ENCODE measurements at places on chromosomes 6 and 20.
A peak's percentile ranks its signal among the peaks of the same experiment; 100 is the strongest.

DNA sequence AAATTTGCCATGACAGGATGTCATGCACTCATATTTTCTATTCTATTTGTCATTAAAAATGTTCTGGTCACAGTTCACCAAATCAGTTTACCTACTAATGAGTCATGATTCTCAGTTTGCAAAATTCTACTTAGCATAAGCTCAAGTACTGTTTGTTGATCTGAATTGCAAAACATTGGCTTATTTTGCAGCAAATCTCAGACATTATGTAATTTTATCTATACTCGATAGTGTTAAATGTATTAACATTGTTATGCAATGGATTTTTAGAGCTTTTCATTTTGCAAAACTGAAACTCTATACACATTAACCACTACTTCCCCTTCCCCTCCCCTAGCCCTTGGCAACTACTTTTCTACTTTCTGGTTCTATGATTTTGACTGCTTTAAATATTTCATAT, 213.8 kb upstream of the ZFP64 start:
- no peak for DNase-seq

DNA sequence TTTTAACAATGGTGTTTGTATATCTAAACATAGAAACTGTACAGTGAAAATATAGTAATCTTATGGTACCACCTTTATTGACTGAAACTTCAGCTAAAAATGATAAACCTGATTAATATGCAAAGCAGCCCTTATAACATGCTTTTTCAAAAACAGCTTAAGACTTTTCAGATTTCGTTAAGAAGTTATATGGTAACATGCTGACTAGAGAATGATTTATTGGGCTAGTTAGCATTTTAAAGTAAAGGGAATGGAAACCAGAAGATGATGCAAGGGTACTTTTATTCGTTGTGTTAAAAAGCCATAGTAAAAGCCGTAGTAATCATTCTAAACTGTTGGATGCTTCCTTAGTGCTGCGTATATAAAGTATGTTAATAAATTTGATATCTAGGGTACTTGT, 50.5 kb downstream of the CBFA2T2 start:
- no peak for DNase-seq

GRCh38 chr20:23639490-23639958, 1.8 kb upstream of the CST3 start:
- no peak for DNase-seq

- DNase-seq = no peak
These were observed 285.9 kb downstream of the ALDH8A1 start for GRCh38 chr6:134663800-134664535.

GRCh38 chr20:47325242-47325641, 31.3 kb downstream of the ZMYND8 start:
- DNase-seq = no peak

- DNase-seq = no peak
These were observed 9.7 kb upstream of the CEP43 start for GRCh38 chr6:166989427-166990032.

DNA sequence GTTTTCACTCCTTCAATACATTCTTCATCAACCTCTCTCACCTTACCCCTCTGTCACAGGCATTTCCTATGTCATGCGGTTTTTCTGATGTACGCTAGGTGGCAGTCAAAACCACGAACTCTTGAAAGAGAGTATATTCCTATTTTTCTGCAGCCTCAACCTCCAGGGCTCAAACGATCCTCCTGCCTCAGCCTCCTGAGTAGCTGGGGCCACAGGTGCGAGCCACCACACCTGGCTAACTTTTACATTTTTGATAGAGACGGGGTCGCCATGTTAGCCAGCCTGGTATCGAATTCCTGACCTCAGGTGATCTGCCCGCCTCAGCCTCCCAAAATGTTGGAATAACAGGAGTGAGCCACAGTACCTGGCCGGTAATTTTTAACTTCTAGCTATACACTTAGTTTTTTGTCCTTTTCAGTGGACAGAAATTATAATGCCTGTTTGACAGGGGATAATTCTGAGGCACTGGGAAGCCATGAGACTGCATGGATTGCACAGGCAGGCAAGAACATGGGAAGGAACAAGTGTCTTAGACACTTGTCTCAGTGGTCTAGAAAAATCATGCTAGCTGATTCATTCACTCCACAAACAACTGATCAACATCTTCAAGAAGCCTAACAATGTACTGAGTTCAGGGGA, 22.5 kb upstream of the HFE start:
- DNase-seq = no peak

GRCh38 chr6:27043244-27043643, 204.3 kb upstream of the PRSS16 start:
- no peak for DNase-seq

DNA sequence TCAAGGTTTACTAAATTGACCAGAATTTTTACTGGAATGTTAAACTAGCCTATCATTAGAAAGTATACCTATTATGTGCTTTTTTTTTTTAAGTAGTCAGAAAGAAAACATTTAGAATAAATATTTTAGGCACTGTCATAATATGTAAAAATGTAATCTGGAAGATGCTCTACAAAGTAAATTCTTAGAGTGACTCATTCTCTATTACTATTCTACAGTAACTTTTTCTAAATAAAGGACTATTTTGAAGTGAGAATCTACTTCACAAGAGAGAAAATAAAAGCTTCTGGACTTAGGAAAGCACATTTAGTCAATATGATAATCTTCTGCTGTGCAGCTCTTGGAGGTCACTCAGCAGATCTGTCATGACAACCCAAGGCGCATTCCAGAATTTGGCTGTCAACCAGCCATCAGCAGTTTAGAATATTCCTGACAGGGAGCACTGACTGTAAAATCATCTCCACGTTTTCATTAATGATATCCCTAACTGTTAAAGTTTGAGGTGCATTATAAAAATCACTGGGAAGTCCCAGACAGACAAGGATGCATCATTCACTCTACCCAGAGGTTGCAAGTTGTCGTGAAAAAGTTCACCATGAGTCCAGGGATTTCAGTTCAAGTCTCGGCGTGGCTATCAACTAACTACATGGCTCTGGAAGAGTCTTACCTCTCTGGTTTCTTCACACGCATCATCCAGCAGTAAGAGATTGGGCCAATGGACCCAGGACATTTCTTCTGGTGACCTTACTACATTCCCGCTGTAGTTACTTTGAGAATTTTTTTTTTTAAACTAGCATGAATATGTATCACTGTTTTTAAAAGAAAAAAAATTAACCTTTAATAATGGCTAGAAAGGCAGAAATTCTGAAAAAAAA, 374.9 kb downstream of the GJA1 start:
- no peak for DNase-seq

DNA sequence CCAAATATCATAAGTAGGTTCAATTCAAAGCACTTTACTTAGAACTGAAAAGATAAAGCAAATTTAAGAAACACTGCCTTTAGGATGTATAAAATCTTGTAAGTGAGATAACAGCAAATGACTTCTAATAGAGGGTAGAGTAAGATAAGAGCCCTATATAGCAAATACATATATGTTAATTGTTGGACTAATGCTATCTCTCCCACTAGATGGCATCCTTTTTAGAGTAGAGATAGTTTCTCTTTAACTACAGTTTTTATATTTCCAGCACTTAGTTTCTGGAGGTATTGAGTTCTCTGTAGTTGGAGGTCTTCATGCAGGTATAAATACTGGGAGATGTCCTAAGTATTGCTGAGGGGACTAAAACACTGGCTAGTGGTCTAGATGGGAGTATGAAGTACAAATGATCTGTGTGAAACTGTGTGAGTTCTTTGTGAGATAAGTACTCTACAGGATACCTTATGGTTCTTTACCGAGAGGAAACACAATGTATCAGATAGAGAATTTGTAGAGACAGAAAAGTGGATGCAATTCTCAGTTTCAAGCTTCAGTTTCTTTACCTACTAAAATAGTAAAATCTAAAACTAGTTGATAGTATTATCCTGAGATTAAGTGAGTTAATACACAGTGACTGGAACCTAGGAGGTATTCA, 399.3 kb downstream of the KHDRBS2 start:
- DNase-seq = no peak

GRCh38 chr6:146212781-146213180, 183.9 kb downstream of the GRM1 start:
- no peak for DNase-seq

DNA sequence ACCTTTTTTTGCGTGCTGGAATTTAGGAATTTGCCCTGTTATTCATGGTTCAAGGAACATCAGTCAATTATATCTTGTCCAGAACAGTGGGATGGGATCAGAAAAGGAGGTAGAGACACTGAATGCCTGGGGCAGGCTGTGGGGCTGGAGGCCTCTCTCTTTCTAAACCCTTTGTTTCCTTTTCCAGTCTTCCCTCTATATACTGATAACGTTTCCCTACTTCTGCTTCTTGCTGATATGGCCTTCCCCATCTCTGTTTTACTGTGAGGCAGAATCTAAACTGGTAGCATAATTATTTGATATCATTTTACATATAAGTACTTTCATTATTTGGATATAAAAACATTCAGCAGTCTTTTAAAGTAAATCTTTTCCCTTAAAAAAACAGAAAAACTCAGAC, 67.5 kb downstream of the DNAH8 start:
- DNase-seq = no peak

GRCh38 chr6:156698239-156699016, 78.8 kb upstream of the ARID1B start:
- no peak for DNase-seq

DNA sequence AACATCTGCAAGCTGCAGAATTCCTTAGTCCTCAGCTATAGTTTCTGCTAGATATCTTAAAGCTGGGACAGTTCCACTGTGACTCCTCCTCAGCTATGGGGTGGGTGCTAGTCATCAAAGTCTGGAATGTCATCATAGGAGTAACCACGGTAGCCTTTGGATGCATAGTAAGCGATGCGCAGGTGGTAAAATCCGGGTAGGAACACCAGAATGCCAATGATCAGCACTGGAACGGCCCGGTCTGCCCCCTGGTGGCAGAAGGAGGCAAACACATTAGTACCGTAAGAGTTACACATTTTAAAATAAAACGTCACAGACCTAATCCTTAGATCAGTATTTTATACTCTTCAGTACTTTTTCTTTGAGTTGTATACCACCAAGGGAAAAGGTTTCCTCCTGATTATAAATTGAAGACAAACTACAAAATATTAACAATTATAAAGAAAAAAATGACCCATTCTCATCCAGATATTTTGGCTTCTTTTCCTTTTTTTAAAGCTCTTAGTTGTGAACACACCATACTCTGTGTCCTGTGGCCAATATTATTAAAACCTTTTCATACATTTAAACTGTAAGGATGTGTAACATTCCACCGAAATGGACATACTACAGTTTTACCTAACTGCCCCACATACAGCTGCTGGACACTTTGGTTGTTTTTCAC, 18.9 kb downstream of the PCNA start:
- DNase-seq = peak; percentile 19

- DNase-seq = no peak
These were observed 42.6 kb upstream of the PLEKHG1 start for GRCh38 chr6:150557043-150557599.

DNA sequence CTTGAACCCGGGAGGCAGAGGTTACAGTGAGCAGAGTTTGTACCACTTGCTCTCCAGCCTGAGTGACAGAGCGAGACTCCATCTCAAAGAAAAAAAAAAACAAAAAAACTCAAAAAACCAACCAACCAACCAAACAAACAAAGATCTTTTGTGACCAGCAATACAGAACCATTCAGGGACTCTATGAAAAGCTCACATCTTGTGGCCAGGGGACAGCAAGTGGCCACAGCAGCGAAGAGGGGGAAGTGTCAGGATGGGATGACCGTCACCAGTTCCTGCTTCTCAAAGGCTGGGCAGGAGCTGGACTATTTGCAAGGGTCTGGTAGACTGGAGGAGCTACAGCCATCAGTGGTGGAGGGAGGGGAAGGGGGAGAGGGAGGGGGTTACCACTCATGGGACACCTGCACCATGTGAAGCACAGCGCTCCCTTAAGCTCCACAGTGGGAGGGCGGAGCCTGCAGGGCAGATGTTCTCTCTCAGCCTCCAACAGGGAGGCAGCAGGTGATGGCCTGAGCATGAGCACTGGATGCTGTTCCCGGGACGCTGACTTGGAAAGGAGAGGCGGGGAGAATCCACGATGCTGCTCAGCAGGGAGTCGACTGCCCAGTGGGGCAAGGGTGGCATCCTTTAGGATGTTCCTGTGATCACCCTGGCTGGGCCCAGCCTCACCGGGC, 19.7 kb upstream of the ULBP3 start:
- DNase-seq = no peak

- no peak for DNase-seq
These were observed 624 bp upstream of the TJAP1 start for GRCh38 chr6:43476746-43477145.

DNA sequence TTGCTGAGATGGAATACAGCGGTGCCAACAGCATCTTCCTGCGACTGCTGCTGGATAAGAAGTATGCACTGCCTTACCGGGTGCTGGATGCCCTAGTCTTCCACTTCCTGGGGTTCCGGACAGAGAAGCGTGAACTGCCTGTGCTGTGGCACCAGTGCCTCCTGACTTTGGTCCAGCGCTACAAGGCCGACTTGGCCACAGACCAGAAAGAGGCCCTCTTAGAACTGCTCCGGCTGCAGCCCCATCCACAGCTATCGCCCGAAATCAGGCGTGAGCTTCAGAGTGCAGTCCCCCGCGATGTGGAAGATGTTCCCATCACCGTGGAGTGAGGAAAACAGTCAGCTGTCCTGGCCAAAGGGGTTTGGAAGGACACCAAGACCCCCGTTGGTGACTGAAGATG, 9.2 kb downstream of the CCND3 start:
- DNase-seq = no peak

GRCh38 chr6:45930420-45931040, 85.1 kb downstream of the CLIC5 start:
- no peak for DNase-seq

DNA sequence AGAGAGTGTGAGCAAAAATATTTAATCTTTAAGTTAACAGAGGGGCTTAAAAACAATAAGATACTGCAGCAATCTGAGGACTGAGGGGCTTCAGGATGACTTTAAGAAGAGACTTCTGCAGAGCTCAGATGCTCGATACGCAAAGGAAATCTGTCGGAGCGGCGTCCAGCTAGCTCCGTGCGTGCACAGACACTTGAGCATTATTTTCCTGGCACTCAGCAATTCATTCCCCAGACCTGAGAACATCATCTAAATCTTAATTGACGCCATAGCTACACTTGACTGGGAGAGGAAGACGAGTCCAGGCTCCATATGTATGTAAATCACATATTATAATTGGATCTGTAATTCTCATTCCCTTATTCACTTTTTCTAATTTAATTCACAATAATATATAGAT, 228.2 kb downstream of the SOD2 start:
- DNase-seq = peak; percentile 95

All from skin of body (tissue), 3 donors.